ENCODE measurements at places on chromosomes 3 and 15.

DNA sequence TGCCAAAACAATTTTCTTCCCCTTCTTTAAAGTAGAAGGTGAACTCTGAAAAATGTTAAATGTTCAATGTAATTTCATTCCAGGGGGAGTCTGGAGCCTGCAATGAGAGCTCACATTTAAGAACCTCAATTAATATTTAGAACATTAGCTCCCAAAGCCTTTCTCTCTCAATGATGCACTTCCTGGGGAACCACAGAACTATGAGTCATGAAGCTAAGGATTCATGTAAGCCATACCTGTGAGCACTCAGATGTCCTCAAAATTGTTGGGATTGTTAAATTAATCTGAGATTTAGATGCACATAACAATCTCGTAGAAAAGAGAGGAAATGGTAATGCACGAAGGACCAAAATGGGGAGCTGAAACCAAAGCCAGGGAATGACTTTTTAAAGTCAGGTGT lies 244.2 kb upstream of the LRIG1 start:
- no peak for DNase-seq

GRCh38 chr15:76328106-76328696 lies 8.4 kb upstream of the ISL2 start:
- no peak for DNase-seq

DNA sequence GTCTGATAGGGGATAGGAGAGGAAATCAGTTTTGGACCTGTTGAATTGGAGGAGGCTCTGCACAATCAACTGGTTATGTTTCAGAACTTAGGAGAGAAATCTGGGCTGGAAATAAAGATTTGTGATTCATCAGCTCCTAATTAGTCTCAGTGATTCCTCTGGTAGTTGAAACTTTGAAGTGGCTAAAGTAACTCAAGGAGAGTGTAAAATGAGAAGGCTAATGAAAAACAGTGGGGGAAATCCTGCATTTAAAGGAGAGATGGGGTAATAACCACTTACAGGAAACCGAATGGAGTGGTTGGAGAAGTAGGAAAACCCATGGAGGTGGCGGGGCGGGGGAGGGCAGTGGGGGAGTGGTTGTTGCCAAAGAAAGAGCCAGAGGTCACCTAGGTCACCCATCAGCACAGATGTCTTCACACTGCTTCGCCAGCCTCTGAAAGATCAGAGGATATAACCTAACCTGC lies 32.6 kb downstream of the MAP2K5 start:
- DNase-seq, result no peak

- no peak for DNase-seq
These were observed 105.6 kb downstream of the FBLN2 start for GRCh38 chr3:13654330-13655060.

DNA sequence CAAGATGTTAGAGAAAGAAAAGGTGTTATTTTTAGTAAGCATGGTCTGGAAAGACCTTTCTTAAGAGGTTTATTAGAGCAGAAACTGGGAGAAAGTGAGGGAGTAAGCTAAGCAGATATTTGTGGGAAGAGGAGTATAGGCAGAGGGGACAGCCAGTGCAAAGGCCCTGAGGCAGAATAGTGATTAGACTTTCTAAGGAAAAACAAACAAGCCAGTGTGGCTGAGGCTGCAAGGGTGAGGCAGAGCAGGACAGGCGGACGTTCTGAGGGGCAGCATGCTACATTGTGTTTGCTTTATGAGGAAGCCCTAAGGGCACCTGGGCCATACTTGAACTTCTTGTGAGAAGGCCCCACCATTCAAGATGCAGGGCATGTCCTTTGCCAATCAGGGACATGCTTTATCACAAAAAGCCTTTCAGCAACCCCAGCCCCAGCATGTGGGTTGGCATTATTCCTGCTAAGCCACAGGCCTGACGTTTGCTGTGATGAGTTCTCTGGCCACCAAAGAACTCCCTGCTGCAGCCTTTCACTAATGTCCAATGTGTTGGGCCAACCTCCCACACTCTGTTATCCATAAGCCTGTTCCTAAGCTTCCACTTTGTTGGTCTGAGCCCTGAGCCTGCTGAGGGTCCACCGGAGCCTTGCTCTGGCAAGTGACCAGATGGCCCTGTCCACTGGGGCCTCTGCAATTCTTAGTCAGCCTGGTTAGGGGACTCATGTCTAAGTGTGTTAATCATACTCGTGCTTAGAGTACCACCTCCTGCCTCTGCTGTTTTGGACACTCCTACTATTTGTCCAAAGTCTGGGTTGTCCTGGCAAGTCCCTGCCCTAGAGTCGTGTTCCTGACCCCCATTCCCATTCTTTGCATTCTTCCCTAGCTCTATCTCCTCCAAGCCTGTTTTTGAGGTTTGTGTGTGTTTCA lies 209.9 kb upstream of the CTNNB1 start:
- DNase-seq, result no peak

DNA sequence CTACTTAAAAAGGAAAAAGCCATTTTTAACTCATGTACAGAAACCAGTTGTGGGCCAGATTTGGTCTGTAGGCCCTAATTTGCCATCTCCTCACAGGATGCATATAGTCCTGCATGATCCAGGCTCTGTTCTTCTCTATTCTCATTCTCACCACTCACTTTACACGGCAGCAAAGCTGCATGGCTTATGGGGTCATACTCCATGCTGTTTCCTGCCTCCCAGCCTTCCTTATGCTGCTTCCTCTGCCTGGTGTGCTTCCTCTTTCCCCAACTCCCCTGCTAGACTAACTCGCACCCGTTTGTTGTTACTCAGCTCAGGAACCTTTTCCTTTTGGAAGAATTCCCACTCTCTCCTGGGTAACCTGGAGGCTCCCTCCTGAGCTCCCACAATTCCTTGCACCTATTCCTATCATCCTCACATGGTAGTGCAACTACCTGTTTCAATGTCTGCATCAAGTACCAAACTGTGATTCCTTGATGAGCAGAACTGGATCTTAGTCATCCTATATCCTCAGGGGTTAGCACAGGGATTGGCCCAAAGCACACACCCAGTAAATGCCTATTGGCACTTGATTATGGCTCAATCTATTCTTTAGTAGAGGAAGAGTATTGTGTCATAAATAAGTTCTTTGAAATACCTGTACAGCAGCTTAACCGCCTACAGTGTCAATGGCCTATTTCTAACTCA lies 172.1 kb upstream of the MITF start:
- no peak for DNase-seq

DNA sequence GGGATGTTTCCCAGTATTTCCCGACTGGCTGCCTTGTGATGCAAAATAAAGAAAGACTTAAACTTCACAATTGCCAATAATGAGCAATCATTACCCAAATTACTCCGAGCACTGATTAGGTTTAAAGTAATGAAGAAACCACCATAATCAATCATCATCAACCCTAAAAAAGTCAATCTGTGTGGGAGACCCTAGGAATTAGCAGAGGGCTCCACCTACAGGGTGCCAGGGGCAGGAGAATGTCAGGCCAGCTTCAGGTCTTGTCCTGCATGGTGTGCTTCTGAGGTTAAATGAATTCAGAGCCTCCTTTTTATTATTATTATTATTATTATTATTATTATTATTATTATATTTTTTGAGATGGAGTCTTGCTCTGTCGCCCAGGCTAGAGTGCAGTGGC lies 478.0 kb upstream of the ARRDC4 start:
- no peak for DNase-seq

DNA sequence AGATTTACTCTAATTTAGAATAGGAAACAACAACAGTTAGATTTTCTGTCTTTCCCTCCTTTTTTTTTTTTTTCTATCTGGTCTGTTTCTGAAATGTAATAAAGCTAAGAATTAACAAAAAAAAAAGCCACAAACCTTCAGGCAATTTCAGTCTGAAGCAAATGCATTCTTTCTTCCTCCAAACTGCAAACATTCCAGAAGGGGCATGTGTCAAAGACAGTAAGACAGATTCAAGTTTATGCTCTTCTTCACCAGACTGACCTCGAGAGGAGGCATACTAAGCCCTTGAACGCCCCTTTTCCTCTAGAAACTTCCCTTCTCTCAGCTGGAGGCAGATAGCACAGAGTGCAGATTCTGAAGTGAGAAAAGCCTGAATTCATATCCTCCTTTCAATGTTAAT lies 654.6 kb upstream of the LMCD1 start:
- no peak for DNase-seq

GRCh38 chr15:53665930-53666329 lies 93.5 kb downstream of the WDR72 start:
- DNase-seq, result no peak

DNA sequence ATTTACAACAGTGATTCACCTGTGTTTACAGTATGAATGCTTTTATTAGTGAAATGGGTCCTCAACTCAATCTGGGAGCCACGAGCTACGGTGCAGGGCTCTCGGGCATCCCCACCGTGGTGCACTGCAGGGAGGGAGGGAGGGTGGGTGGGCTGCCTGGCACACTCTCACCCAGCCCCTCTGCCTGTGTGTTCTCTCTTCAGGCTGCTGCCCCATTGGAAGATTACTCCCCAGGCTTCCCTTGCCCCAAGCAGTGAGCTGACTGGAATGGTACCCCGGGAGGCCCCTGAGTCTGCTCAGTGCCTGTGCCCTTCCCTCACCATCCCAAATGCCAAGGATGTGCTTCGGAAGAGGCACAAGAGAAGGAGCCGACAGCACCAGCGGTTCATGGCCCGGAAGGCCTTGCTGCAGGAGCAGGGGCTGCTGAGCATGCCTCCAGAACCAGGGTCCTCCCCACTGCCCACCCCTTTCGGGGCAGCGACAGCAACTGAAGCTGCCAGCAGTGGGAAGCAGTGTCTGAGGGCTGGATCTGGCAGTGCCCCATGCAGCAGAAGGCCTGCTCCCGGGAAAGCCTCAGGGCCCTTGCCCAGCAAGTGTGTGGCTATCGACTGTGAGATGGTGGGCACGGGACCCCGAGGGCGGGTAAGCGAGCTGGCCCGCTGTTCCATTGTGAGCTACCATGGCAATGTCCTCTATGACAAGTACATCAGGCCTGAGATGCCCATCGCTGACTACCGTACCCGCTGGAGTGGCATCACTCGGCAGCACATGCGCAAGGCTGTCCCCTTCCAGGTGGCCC lies 5.0 kb downstream of the AEN start:
- DNase-seq, result no peak

DNA sequence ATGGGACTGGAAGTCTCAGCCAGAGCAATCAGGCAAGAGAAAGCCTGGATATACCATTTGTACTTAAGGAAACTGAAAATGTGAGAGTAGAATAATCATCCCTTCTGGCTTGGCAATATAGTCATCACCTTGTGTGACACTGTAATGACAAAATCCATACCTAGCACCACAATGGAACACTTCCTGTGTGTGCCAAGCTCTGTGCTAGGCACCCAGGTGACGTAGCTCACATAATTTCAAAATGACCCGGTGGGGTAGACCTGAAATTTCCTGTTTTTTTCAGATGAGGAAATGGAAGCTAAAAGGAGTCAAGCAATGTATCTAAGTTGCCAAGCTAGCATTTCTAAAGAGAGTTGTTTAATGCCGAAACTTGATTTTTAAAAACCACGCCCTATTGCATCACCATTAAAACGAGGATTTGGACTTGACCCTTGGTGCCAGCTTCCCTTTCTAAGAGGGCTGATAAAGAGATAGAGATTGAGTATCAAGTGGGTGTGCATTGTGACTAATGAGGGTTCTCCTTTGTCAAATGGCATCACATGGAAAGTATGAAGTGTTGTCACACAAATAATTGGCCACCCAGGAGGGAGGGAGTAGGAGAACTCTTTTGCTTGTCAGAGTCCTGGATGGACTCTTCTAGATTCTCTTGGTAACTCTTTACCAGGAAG lies 141.3 kb upstream of the PDZRN3 start:
- DNase-seq, result no peak

DNA sequence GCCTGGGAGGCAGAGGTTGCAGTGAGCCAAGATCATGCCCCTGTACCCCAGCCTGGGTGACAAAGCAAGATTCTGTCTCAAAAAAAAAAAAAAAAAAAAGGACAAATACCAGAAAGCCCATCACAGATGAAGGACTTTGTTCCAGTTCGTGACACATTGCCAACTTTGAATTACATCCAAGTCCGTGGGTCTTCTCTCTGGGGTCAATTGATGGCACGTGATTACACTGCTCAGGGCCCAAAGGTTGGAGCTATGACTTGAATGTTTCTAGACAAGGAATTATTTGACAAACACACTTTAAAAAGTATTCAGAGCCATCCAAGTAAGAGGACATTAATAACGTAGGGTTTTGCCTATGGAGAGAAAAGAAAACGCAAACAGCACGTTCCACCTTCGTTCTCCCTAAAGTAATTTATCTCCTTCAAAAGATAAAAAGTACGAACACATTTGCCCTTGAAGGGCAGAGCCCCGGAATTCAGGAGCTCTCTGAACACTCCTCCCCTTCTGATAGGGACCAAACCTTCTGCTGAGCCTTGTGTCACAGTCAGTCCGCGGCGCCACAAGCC lies 31.3 kb upstream of the ST3GAL6 start:
- DNase-seq, result peak; percentile 64

GRCh38 chr15:40067921-40068624 lies 29.1 kb upstream of the SRP14 start:
- no peak for DNase-seq

GRCh38 chr3:62416144-62416543 lies 42.8 kb upstream of the FEZF2 start:
- DNase-seq, result no peak

DNA sequence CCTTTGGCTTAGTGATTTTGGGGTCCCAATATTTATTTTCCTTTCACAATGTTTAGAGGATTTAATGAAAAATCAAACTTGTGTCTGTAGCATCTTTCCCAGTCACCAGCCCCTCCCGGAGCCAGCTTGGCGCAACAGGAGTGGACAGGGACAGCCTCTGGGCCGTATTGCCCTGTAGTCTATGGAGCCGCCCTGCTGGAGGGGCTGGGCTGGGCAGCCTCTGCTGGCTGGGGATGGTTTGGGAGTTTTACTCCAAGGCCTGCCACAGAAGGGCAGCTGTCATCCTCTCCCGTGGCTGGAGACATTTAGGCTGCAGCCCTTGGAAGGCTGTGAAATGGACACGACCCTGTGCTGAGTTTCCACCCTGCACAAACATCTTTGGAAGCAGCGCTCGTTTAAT lies 89.4 kb upstream of the RGMA start:
- no peak for DNase-seq

DNA sequence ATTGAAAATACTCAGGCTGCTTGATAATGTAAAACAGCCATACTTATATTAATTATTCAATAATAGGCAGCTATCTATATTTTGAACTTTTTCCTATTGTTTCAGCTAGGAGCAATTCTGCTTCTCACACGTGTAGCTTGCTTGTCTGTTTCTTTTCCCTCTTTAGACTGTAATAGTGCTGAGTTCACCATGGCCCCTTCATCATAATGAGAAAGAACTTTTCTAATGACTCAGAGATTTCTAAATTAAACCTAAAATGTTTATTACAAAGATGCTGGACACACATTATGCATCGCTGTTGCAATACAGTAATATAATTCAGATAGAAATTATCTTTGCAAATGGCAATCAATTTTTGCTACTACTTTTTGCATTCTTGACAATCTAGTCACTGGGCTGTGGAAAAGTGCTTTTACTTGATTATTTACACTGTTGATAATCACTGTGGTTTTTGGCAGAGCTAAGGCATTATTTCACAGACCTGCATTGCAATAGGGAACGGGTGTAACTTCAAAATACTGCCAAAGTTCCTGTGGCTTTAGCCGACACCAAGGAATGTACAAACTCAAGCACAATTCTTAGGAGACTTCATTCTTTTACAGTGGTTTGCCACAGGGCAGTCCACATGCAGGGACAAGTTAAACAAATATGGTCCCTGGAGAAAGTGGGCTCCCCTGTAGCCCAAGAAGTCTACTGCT lies 281.0 kb upstream of the TBL1XR1 start:
- DNase-seq, result no peak

Data from GM13977 (cell line).